ENCODE measurements at places on chromosomes 7 and 10.
A peak's percentile ranks its signal among the peaks of the same experiment; 100 is the strongest.

GRCh38 chr7:128030654-128031611 is at the start of gene LRRC4:
TSS of gene LRRC4 (minus strand) at chr7:128031437. CDS start at chr7:128030640, 797 bp downstream.
- peak; percentile 57 for DNase-seq

GRCh38 chr7:157432541-157432956 is 95.7 kb downstream of the DNAJB6 start:
- no peak for DNase-seq

GRCh38 chr7:96388620-96389383 is 66.9 kb upstream of the SLC25A13 start:
- no peak for DNase-seq

- peak; percentile 64 for DNase-seq
Observed at GRCh38 chr7:37408291-37409228, 40.1 kb downstream of the ELMO1 start.

- peak; percentile 11 for DNase-seq
Observed at GRCh38 chr7:154914308-154914995, 88.5 kb downstream of the PAXIP1 start.

DNA sequence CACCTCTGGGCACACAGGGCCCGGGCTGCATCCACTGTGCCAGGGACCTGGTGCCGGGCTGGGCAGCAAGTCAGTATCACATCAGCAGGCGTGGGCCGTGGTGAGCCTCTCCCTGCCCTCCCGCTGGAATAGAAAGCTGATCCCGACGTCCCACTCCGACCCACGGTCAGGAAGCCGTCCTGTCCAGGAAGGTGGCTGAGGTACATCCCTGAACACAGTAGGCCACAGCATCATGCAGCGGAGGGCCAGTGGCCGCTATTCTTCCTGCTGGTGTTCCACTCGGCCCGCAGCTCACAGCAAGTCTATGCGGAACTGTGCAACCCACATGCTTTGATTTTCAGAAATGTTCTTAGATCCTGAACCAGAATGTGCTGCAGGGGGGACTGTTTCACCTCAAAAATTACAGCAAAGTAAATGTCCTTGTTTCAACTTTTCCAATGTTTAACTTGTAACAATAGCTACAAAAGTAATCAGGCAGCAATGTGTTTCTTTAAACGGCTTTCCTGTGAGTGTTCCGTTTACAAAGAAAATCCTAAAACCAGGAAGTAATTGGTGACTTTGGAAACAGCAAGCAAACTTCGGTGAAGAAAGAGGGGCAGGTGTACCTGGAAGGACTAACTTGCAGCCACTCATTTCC is 676 bp upstream of the GPR146 start:
- no peak for DNase-seq

DNA sequence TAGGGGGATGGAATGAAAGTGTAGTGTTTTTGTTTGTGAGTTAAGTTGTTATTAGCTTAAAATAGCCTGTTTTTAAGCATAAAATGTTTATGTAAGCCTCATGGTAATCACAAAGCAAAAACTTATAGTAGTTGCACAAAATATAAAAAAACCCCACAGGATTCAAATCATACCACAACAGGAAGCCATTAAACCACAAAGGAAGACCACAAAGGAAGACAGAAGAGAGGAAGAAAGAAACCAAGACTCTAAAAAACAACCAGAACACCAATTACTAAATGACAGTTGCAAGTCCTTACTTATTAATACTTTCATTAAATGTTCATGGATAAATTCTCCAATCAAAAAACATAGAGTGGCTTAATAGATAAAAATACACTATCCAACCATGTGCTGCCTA is 63.6 kb downstream of the ANKRD7 start:
- no peak for DNase-seq

GRCh38 chr10:110398419-110399105 is 93.8 kb upstream of the SMNDC1 start:
- DNase-seq = no peak

- no peak for DNase-seq
Observed at GRCh38 chr10:13448216-13448615, 80.6 kb downstream of the BEND7 start.

- no peak for DNase-seq
Observed at GRCh38 chr10:1461016-1461415, 276.3 kb downstream of the ADARB2 start.

- DNase-seq = no peak
Observed at GRCh38 chr10:79502561-79503309, 9.6 kb upstream of the EIF5AL1 start.

DNA sequence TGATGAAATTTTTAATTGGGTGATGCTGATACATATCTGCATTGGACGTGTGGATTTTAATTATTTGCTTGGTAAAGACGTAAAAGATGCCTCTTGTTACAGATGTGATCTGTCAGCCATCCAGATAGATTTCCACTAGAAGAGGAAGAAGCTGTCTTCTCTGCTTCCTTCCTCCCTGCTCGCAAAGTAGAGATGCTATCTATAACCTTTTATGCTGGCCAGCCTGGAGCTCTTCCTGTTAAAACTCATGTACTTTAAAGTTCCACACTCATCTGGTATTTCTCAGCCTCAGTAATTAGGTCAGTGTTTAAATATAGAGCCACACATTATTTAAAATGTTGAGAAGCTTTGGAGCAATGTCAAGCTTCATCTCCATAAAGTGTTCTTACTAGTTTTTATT is 51.2 kb upstream of the TMEM229A start:
- no peak for DNase-seq

DNA sequence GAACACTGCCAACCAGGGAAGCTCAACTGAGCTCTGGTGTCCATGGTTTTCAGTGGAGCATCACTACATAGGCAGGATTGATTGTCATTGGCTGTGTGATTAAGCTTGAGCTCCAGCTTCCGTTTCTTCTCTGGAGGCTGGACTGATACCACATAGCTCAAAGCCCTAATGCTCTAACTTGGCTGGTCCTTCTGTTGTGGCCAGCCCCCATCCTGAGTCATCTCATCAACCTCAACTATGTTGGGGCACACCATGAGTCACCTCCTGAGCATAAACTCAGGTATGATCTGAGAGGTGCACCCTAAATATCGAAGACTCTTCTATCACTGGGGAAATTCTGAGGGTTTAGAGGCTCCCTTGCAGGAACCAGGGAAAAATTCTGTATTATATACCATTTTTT is 114.5 kb upstream of the INHBA start:
- DNase-seq = no peak

Data from CD4-positive, alpha-beta T cell (primary cell).